IPS-NIHi11 (cell line): ENCODE measurements at places on chromosomes 1 and 21.

- DNase-seq = no peak
These were observed 47.8 kb downstream of the NVL start for GRCh38 chr1:224282140-224282539.

GRCh38 chr1:6180707-6181311 is 688 bp upstream of the CHD5 start:
- peak; percentile 25 for DNase-seq

GRCh38 chr1:5734996-5735395 is 257.2 kb downstream of the NPHP4 start:
- DNase-seq = no peak

DNA sequence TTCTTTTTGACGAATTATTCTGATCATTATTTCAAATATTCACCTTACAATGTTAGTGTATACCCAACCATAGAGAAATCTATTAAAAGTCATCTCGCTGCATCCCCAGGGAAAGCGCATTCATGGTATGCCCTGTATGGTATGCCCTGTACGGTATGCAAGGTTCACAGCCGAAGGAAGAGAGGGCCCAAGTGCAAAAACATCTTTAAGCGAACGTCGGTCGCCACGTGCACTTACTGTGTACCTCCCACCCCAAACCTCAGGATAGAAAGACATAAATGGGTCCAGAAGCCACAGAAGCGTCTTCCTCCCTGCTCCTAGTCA is 14.4 kb downstream of the HLX start:
- no peak for DNase-seq

- DNase-seq = no peak
These were observed 602.9 kb upstream of the ADAMTS5 start for GRCh38 chr21:27569831-27570230.

GRCh38 chr1:90513956-90514355 is 203.1 kb downstream of the BARHL2 start:
- no peak for DNase-seq

DNA sequence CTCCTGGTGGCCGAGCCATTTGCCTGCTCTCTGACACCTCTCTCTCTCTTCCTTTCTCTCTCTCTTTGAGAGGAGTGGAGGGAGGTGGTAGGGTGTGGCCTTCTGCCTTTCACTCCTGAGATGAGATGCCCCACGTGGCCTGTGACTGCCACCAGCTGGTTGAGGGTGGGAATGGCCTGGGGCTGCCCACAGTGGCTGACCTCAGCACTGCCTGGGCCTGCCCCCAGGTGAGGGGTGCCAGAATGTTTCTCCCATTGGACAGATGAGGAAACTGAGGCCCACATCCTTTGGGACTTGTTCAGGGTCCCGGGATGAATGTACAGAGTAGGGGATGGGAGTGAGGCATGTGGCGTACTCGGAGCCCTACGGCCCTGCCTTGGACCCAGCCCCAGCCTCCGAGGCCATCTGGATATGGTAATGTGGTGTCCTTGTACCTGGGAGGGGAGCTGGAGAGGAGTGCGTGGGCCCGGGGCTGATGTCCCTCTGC is 12.7 kb upstream of the C1orf167 start:
- DNase-seq = peak; percentile 89

DNA sequence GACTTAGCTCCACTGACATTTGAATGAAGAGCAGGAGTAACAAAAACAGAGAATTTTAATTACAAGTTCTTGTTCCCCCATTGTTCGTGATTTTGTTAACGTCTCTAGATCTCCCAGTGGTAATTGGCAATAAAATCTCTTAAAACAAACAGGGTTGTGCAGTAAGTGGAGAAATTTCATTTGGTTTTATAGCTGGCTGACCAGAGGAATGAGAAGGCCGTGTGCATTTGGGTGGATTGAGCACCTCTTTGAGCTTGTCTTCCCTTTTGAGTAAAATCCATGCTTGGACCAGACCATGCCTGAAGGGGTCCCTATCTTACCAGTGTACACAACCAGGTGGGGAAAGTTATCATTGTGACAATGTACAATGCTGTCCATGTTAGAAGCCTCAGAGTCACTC is 137.8 kb downstream of the HIVEP3 start:
- no peak for DNase-seq

DNA sequence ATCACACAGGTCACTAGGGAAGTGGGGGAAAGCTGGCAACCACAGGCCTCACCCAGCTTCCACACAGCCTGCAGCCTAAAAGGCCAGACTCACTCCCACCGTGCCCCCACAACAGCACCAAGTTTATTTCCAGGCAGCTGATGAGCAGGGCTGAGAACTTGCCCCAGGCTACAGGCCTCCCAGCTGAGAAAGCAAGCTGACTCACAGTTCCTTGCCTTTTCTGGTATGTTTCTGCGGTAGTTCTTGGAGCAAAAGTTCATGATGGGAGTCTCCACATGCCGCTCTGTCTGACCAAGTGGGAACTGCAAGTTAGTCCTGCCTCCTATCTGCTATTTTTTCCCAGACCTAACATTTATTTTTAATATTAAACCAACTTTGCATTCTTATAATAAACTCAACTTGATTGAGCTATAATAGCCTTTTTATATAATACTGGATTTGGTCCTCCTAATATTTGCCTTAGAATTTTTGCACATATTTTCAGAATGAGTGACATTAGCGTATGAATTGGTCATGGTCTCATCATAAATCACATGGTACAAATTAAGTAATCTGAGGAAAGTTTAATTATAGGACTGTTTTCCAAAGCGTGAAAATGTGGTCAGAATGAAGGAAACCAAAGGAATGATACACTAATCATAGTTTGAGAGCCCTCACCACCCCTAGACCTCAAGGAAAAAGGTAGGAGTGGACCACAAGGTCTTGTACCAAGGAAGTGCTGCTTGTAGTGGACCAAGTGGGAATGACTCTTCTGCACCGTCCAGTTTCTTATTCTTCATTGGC is 30.7 kb downstream of the RPAP2 start:
- no peak for DNase-seq

- DNase-seq = no peak
These were observed 20.6 kb upstream of the ATF3 start for GRCh38 chr1:212587888-212588510.

- DNase-seq = no peak
These were observed 373 bp downstream of the MTF1 start for GRCh38 chr1:37858931-37859506.

DNA sequence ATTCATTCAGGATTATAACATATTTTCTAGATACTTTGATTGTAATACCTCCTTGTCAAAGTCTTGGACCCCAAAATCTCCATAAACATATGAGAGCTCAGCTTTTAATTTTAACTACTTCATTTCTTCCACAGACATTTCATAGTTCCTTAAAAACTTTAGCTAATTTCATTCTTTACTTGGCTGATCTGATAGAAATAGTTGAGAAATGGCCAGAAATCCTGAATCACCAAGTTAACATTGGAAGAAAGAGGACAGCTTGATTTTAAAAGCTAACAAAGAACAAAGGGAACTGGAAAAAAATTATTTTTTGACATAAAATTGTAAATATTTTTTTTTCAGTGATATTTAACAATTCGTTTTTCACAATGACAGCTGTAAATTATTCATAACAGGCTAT is 216.5 kb downstream of the NTNG1 start:
- DNase-seq = no peak

DNA sequence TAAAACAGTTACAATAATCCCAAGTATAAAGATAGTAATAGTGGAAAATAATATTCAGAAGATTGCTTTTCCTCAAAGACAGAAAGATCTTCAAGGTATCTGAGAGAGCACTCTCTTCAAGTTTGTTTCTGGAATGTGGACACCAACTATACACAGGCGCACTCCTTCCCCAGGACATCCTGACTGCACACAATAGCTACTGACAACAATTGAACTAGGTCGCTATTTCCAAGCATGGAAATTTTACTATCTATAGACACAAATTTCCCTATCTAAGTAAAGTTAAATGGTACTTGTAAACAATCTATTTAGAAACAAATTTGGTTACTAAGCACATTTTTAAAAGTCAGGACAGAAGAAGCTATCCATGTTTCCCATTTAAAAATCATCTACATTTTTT is 19.1 kb downstream of the ARHGAP29 start:
- no peak for DNase-seq

- DNase-seq = no peak
These were observed 160.2 kb upstream of the VAMP3 start for GRCh38 chr1:7610936-7611335.

- DNase-seq = no peak
These were observed 29.0 kb upstream of the LMO4 start for GRCh38 chr1:87299661-87300060.

DNA sequence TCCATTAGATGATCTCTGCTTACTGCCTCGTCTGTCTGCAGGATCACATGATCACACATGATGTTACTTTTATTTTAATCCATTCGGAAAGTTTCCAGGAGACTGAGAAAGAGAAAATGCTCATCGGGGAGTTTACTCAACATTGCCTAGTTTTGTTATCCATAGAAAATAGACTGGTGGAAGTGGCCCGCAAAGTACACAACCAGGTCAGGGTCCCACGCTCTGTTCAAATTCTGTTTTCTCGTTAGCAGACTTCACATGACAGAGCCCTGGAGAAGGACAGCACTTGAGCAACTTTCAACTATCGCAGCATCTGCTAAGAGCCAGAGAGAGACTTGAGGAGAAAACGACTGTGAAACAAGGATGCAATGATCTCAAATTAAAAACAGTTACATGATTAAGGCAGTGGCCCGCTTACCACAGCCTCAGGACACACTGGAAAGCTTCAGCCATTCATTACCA is 44.2 kb downstream of the ADAMTS1 start:
- DNase-seq = no peak

- DNase-seq = no peak
These were observed 53.6 kb upstream of the ASB17 start for GRCh38 chr1:75985827-75986226.

DNA sequence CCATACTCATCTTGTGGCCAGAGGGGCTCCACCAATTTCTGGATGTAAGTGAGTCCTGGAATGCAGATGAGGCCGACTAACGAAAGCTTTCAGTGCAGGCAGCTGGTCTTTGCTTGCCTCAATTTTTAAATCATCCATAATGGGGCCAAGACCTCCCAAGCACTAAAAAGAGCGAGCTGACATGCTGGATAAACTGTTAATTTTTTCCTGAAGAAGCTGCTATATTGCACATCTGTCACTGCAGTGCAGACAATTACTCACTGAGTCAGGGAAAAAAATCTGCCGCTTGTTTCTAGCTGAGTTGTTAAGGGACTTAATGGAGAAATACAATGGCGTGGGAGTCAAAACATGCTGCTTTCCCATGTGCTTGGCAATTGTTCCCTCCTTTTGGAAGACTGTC is 205.5 kb downstream of the GPATCH2 start:
- DNase-seq = no peak

DNA sequence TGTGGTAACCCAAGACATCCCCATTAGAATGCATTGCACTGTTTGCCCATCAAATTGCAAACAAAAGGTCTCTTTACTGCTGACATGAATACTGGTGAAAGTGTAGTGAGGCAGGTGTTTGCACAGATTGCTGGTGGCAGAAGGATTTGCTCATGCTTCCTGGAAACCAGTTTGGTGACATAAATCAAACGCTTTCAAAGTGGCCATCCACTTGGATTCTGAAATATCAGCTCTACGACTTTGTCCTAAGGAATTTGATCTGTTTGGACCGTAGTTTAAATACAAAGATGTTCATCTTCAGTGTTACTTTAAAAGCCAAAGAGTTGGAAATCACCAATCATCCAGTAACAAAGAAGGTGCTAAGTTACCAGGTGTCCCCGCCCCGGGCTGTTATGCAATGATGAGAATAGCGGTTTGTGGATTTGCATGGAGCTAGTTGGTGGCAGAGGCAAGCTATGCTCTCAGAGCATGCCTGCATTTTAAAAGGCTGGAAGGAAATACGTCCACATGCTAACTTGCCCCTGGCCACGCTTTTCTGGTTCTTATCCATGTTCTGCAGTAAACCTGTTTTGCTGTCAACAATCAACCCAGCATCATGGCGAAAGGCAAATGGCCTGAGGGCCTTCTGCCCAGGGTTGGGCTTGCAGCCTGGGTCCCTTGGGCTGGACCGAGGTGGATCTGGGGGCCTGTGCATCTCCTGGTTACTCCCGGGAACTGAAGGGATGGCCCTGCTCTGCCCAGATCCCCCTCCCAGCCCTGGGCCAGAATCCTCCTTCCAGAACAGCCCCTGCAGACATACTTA is 49.2 kb downstream of the UMODL1 start:
- DNase-seq = no peak

DNA sequence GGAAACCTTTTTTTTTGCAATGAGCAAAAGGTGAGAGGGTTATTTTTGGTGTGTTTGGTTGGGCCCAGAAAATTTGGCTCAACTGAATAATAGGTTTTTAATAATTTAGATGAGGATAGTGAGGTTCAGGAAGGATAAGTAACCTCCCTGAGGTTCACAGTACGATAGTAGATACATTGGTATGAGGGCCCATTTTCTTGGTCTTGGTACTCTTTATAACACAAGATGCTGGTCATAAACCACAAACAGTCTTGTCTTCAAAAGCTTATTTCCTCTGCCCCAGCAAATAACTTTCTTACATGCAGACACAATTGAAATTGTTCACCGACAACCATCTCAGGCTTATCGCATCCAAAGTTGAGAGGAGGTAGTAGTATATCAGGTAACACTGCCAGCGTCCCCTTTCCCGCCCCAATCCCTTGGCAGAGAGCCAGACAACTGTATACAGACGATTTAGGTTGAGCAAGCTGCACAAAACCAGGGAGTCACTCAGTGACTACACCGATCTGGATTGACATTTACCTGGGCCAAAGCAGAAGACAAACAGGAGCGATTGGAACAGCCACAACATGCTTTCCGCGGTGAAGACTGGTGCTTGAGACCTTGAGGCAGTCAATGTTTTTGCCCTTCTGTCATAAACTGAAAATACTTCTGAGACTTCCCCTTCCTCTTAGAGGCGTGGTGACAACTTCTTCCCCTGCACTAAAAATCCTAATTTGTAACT is at the start of gene SLAMF6:
TSS of gene SLAMF6 (minus strand) at position 634 of the 724 bp plus-strand sequence. CDS start at position 571, 63 bp downstream.
- no peak for DNase-seq

DNA sequence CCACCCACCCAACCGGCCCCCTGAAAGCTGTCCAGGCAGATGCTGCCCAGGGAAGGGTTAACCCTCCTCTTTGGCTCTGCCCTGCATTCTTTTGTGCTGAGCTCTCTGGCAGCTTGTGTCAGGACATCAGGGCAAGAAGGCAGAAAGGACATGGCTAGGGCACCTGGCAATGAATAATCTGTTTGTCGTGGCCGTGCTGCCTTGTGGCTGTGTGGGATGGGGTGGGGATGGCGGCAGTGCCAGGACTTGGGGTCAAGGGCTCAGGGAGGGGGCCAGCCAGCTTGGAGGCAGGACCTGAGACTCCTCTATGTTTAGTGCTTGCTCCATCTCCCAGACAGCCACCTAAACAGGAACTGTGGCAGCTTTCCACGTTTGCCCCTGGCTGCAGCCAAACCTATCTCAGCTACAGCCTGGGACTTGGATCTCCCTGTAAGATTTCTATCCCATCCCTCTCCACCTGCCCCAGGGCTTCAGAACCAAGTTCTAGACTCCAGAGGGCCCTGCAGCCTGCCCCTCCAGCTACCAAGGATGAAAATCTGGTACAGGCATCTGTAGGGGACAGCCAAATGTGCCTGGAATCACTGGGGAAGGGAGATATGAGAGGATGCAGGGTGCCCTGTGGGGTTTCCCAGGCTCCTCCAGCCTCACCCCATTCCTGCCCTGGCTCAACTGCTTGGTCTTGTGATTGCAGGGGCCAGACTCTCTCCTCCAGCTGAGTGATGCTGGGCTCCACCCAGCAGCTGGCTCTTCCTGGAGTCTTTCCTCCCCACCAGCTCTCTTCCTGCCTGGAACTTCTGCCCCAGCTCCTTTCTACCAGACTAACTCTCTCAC is 9.6 kb upstream of the GPR37L1 start:
- DNase-seq = peak; percentile 33

GRCh38 chr1:211527006-211527405 is 35.0 kb upstream of the RD3 start:
- no peak for DNase-seq

- DNase-seq = no peak
These were observed 57.0 kb downstream of the WARS2 start for GRCh38 chr1:119083479-119083878.

GRCh38 chr1:237281481-237281880 is 239.5 kb downstream of the RYR2 start:
- no peak for DNase-seq
